Neural crest cell (in vitro differentiated cells): ENCODE measurements at places on chromosomes 3 and 15.

DNA sequence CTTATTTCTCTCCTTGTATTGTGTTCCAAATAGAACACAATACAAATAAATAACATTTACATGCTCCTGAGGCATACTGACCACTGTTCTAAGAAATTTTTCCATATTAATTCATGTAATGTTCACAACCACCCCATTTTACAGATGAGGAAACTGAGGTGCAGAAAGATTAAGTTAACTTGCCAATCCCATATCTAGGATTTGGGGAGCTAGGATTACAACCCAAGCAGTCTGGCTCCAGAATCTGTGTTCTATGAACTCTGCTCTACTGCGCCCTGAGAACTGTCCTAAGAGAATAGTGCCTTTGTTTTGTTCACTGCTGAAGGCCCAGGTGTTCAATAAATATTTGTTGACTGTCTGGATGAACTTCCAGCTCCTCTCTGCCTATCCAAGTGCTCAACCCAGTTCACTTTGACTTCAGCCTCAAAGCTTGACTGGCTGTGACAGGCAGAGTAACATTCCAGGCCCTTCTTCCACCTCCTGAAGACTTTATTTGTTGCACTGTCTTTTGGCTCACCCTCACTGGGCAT is 3.1 kb downstream of the NEK10 start:
- DNase-seq, result no peak

DNA sequence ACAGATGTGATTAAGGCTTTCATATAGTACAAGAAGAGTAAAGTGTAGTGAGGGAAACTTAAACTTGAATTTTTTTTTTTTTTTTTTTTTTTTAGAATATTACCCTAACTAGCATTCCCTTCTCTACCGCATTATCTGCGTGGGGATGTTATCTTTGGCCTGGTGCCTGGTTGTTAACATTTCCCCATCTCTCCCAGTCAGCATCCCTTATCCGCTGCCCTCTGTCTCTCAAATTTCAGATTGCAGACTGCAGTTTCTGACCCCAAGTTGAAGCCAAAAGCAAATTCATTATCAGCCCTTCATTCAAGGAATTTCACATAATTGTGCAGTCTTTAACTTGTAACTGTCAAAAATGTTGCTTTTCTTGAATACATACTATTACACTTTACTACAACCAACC is 353.0 kb downstream of the PLOD2 start:
- peak; percentile 10 for DNase-seq

DNA sequence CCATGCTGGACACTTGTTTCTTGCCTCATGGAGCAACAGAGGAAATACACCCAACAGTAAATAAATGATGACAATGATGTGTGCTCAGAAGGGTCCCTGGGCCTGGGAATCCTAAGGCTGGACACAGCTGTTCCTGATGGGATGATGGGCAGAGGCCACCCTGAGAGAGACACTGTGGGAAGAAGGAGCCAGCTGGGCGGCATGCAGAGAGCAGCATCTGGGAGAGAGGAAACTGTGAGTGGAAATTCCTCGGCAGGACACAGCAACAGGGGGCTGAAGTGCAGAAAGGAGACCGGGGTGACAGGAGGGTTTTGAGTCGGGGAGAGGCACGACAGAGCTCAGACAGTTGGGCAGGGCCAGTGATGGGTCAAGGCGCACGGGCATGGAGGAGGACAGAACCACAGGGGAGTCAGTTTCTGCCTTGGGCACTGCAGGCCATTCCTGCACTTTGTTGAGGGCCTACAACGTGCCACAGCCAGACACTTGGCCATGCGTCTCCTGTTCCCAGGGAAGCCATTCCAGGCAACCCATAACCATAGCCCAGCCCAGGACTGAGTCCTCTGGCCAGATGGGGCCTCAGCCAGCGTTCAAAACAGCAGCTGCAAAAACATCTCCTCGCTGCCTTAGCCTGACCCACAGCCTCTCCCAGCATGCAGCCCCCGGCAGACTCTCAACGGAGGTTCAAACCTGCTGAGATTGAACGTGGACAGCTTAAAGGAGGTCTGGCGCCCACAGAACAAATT is 36.7 kb upstream of the SLC6A1 start:
- DNase-seq, result no peak

GRCh38 chr15:83435782-83436181 is 11.4 kb upstream of the SH3GL3 start:
- no peak for DNase-seq

- no peak for DNase-seq
Observed at GRCh38 chr3:184631472-184631861, 69.9 kb downstream of the EPHB3 start.

- DNase-seq, result peak; percentile 62
Observed at GRCh38 chr3:138114988-138115971, at the start of gene DZIP1L. TSS of gene DZIP1L (minus strand) at chr3:138115608. CDS start at chr3:138103971, 11,637 bp downstream.

DNA sequence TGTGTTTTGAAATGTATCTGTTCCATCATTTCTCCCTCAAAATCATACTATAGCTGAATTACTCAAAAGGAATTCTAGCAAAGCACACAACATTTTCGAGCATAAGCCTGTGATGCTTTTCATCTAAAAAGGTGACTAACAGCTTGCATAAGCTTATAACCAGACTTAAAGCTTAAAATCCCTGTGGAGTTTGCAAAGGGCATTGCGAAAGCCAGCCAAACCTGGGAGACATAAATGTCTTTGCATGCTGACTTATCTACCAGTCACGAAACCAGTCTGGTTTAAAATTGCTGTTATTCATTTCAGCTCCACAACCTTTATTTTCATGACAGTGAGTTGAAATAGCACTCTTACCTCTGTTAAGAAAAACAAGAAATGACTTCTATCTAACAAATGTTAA is 35.6 kb upstream of the LIPC start:
- no peak for DNase-seq

- no peak for DNase-seq
Observed at GRCh38 chr3:62110443-62111225, 262.7 kb downstream of the FEZF2 start.

DNA sequence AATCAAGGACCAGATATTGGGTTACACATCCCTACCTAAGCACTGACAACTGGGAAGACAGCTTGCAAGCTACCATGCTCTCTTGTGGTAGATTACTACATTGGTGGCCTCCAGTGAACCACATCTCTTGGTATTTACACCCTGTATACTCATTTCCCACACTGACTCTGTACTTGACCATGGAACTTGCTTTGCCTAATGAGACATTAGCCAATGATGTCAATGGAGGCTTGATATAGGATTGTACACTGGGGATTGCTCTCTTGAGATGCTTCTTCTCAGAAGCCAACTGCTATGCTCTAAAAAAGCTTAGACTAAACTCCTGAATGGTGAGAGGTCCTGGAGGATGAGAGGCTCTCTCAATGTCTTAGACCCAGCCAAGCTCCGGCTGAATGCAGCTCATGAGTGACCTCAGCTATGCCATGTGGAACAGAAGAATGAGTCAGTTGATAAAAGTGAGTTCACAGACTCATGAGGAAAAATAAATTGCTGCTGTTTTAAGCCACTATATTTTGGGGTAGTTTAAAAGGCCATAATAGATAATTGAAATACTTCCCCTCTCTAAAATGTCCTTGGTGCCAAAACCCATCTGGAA is 61.5 kb upstream of the GALNT15 start:
- no peak for DNase-seq

- DNase-seq, result no peak
Observed at GRCh38 chr3:195601382-195601781, 17.6 kb upstream of the APOD start.

GRCh38 chr3:43185274-43185982 is 79.5 kb upstream of the POMGNT2 start:
- no peak for DNase-seq

- no peak for DNase-seq
Observed at GRCh38 chr15:81882504-81882903, 163.3 kb downstream of the MEX3B start.

GRCh38 chr3:111238885-111239284 is 167.3 kb downstream of the NECTIN3 start:
- DNase-seq, result no peak

DNA sequence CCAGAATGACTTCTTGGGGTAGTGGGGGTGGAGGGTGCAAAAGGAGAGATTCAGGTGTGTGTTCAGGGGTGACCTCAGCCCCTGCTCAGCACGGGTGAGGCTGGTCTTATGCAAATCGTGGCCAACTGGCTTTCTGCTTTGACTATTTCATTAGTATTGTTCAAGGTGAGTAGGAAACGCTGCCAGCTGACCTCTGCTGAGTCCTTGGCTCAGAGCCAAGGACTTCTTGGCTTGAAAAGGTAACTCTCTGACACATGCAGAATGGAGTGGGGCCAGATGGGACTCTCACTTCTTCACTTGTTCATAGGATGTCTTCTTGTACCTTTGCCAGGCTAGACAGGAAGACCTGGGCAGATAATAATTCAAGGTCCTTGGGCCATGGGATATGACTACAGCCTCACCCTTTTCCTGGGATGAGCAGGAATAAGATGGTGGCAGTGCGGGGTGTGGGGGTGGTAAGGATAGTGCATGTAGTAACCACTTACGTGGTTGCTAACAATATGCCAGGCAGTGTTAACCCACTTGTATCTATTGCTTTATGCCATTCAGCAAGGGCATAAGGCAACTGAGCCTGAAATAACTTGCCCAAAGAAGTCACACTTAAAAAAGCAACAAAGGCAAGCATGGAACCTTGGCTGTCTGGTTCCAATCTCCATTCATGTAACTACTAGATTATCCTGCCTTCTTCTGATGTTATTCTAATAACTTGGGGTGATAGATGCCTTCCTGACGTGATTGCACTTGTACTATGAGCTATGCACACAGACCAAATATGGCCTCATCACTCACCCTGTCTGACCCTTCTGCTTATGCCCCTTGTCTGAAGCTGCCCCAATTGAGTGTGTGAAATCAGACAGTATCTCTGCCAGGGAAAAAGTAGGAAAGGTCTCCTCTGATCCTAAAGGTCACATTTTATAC is 193.1 kb downstream of the NR1D2 start:
- no peak for DNase-seq

GRCh38 chr15:85581495-85581894 is 201.1 kb downstream of the AKAP13 start:
- no peak for DNase-seq

- DNase-seq, result peak; percentile 45
Observed at GRCh38 chr3:181752202-181752671, 40.5 kb downstream of the SOX2 start.

GRCh38 chr3:132592216-132592615 is 4.9 kb upstream of the ACKR4 start:
- no peak for DNase-seq
